ENCODE measurements at places on chromosomes 4 and X.
A peak's percentile ranks its signal among the peaks of the same experiment; 100 is the strongest.

GRCh38 chr4:27020603-27021002 is 160.0 kb downstream of the STIM2 start:
- DNase-seq: no peak

- no peak for DNase-seq
Observed at GRCh38 chrX:69293776-69294601, 128.7 kb upstream of the PJA1 start.

DNA sequence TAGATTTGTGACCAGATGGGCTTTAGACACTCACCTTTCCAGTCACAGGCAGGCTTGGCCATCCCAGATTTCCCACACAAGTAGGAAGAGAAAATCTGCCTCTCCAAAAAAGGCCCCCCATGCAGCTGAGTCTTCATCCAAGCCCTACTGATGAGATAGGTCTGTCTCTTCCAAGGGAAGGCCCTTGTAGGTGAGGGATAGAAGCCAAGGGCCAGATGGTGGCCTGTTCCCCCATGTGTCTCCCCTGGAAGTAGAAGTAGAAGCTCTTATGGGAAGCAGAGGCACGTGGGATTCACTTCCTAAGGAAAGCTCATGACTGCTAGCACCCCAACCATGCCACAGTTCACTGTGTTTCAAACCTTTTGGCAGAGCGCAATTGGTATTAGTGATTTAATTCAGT is 81.5 kb downstream of the REPS2 start:
- DNase-seq: no peak

- no peak for DNase-seq
Observed at GRCh38 chr4:28443801-28444412, 1583.3 kb downstream of the STIM2 start.

DNA sequence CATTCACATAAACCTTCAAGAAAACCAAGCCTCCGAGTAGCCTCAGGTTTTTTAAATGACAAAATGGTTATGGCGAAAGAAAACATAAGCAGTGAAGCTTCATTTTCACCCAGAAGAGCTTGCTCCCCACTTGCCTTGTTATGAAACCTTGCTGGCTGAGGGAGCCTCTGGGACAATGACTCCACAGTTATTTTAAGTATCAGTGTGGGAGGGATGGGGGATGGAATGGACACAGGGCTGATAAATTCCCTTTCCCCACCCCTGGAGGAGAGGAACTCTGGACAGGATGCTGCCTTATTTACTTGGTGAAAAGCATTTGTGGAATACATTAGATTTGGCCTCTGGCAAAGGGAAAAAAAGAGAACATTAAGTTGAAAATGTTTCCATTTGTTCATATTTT is 220.7 kb upstream of the CNKSR2 start:
- DNase-seq: no peak

DNA sequence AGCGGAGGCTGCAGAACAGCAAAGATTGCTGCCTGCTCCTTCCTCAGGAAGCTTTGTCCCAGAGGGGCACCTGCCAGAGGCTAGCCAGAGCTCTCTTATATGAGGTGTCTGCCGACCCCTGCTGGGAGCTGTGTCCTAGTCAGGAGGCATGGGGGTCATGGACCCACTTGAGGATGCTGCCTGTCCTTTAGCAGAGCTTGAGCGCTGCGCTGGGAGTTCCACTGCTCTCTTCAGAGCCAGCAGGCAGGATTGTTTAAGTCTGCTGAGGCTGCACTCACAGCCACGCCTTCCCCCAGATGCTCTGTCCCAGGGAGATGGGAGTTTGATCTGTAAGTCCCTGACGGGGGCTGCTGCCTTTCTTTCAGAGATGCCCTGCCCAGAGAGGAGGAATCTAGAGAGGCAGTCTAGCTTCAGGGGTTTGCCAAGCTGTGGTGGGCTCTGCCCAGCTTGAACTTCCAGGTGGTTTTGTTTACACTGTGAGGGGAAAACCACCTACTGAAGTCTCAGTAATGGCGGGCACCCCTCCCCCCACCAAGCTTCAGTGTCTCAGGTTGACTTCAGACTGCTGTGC is 10.9 kb downstream of the DCK start:
- DNase-seq: no peak

- DNase-seq: no peak
Observed at GRCh38 chrX:22758807-22759481, 240.8 kb upstream of the DDX53 start.

GRCh38 chr4:147674073-147674472 is 9.9 kb downstream of the PRMT9 start:
- DNase-seq: peak; percentile 32

DNA sequence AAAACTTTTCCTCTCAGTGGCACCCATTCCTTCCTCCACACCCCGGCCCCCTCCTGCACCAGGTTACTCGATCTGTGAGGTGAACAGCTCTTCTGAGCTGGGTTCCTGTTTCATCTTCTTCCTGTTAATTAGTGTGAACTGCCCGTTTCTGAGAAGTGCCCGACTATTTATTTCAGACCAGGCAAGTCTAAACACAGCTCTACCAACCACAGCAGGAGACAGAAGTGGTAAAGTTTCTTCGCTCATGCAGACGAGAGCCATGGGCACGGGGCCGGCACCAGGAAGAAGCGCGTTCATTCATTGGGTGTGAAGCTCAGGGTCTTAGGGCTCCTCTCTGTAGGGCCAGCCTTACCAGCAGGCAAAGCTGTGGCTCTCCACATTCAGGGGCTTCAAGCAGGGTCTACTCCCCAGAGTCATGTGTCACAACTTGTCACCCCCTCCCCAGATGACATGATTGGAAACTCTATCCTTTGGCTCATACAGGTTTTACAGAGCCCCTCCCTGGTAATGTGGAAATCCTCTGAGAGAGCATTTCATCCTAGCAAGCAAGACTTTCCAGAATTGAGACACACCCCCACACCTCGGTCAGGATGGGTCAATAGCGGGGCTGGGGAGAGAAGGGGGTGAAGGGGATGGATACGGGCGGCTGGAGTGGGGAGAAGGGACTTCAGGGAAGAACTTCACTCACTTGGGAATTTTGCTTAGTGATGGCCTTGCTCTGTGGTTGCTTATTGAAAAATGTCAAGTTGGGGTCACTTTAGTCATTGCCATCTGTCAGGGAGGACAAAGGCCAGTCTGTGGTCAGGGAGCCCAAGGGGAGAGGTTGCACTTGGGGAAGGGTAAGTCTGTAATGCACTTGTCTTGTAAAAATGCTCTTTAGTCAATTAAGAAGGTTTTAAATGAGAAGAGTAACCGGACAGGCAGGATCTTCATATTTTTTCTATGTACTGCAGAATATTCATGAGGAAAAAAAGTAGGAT is 121.6 kb upstream of the TRIM2 start:
- no peak for DNase-seq

DNA sequence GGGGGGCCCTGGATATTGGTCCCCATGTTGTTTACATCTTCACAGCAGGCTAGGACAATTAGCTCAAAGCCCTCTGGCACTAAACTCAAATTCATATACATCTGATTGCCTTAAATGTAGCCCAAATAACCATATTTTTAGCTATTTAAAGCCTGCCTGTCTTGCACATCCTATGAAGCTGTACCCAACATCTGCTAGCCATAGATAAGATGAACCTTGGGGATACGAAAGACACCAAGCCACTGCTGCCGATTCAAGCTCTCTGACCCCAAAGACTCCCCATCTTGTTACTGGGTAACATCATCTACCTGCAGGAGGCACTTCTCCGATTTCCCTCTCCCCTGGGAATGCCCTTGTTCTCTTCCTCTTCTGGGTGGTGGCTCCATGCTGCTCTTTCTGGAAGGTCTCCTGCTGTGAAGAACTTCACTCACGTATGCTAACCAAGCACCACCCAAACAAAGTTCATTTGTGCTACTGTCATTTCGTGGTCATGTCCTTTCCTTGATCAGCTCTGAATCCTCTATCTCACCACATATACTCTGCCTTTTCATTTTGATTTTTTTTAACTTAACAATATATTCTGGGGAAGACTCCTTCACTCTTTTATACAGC is 107.7 kb upstream of the ATXN3L start:
- DNase-seq: no peak

DNA sequence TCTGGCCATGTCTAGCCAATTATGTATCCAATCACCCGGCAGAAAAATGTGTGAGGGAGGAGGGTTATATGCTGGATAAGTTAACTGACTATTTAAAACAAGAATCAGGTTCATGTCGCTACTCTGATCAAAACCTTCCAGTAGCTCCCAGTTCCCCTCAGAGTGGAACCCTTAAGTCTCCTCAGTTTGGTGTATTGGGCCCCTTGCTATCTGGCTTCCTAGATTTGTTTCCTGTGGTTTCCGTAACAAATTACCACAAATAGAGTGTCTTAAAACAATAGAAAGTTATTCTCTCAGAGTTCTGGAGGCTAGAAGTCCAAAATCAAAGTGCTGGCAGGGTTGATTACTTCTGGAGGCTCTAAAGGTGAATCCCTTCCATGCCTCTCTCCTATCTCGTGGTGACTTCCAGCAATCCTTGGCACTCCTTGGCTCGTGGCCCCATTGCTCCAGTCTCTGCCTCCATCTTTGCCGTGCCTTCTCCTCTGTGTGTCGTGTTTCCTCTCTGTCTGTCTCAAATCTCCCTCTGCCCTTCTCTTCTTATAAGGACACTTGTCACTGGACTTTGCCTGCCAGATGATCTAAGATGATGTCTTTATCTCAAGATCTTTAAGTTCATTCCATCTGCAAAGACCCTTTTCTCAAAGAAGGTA is 10.5 kb upstream of the ENPP6 start:
- no peak for DNase-seq

DNA sequence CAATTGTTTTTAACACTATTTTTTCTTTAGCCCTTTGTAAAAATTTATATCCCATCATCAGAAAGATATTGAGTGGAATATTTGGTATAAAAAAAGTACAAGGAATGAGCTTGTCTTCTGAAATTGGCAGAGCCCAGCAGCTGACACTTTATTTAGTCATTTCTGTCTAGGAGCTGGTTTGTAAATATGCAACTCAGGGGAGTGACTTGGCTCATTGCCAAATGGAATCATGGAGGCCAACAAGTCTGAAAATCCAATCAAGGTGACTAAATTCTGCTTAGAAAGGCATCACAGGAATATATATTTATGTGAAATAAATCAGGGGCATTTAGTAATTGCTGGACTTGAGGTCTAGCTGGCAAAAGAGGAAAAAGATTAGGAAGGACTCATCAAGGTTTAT is 74.4 kb downstream of the OTC start:
- no peak for DNase-seq

GRCh38 chrX:3286196-3286945 is 60.1 kb downstream of the MXRA5 start:
- peak; percentile 77 for DNase-seq

DNA sequence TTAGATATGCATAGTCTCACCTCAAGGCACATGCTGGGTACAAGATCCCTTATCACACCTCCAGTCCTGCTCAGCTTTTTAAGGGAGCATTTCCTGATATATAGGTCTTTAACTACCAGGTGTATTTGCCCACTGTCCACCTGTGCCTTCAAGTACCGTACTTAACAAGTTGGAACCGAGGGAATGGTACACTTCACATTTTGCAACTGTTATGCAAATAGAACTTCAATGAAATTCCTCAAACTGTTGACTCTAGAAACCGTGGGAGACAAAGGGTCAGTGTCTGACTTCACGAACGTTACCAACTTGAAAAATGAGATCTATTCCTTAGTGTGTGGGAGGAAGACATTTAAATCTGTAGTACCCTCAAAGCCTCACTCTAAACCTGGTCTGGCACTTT is 5.2 kb downstream of the TRIM2 start:
- no peak for DNase-seq

- DNase-seq: no peak
Observed at GRCh38 chrX:124895947-124896346, 423.7 kb upstream of the TEX13C start.

- DNase-seq: peak; percentile 73
Observed at GRCh38 chrX:46929439-46930261, 17.4 kb downstream of the JADE3 start.

DNA sequence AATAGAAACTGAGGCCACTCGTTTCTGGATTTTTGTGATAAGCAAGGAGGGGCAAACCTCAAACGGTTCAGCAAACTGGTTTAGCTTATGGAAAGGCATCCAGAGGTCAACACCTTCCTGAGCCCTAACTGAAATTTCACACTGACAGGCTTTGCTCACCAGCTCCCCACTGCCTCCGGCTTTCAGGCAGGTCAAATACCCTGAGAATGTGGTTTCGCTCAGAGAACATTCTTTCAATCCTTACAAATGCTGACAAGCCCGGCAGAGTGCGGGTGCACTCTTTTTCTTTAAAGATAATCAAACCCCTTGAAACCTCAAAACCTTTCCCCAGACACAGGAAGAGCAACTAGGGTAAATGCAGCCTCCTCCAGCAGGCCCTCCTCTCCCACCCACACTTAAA is 41.5 kb downstream of the CD40LG start:
- DNase-seq: peak; percentile 72

DNA sequence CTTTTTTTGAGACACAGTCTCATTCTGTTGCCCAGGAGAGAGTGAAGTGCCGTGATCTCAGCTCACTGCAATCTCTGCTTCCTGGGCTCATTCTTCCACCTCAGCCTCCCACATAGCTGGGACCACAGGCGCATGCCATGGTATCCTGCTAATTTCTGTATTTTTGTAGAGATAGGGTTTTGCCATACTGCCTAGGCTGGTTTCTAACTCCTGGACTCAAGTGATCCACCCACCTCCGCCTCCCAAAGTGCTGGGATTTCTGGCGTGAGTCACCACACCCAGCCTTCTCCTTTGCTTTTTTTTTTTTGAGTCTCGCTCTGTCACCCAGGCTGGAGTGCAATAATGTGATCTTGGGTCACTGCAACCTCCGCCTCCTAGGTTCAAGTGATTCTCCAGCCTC is 94.1 kb downstream of the PDS5A start:
- DNase-seq: peak; percentile 47

- peak; percentile 82 for DNase-seq
Observed at GRCh38 chr4:159444678-159445077, 341.8 kb downstream of the RAPGEF2 start.

DNA sequence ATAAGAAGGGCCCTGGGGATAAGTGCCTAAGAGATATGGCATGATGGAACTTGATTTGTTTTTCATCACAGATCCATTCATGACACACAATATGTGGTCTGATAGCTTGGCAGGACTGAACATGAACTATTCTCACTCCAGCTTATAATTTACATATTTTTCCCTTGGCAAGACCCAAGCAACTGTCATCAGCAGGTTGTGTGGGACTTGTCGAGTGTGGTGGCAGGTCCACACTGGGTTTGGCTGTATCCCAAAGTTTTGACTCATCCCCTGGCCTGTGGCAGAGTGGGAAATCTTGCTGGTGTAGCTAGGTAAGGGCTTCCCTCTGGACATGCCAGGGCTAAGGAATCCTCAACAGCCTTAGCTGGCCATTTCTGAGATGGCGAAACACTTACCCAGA is 81.0 kb upstream of the STIM2 start:
- peak; percentile 17 for DNase-seq

GRCh38 chr4:21211846-21212245 is 511.6 kb downstream of the PACRGL start:
- no peak for DNase-seq

GRCh38 chrX:71111141-71111843 is at the start of gene IL2RG:
IL2RG (minus strand) TSS chrX:71111577; CDS start chrX:71111539, 38 bp downstream.
- no peak for DNase-seq

GRCh38 chrX:6095469-6095868 is 133.2 kb downstream of the NLGN4X start:
- no peak for DNase-seq

DNA sequence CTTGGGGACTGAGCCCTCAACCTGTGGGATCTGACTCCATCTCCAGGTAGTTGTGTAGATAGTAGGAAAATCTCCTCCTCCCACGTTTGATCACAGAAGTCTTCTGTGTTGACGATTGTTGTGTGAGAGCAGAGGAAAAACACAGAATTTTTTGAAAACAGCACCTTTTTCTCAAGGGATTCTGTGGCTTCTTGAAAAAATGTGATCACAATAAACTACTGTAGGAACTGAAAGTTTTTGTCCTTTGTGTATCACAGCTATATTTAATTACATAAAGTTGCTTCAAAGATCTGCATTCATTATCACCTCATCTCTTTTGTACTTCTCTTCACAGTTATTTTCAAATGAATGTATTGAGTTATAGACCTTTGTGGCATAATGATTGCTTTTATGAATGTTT is 85.1 kb downstream of the AFF1 start:
- DNase-seq: no peak
